ENCODE measurements at places on chromosomes 3 and 15.
A peak's percentile ranks its signal among the peaks of the same experiment; 100 is the strongest.

DNA sequence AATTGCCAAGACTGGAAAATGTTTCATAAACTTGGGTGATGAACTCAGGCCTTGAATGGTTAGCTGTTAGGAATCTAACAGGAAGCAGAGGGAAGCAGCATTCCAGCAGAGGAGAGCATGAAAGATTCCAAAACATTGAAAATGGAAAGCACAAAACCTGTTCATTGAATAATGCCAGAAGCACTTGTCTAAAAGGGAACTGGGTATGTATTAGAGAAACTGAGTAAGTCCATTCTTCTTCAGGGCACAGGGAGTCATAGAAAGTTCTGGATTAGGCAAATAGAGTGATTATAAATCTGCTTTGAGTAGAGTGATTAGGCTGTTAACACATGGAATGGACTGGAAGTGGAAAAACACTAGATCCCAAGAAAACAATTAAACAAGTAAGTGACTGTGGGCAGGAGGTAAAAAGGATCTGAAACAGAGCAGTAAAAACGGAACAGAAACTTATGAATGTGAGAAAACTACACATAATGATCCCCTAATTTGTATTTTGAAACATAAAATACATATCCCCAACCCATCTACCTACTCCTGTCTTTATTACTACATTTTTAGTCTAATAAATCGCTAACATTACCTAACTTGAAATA is 343.4 kb downstream of the TBC1D5 start:
- DNase-seq = no peak

DNA sequence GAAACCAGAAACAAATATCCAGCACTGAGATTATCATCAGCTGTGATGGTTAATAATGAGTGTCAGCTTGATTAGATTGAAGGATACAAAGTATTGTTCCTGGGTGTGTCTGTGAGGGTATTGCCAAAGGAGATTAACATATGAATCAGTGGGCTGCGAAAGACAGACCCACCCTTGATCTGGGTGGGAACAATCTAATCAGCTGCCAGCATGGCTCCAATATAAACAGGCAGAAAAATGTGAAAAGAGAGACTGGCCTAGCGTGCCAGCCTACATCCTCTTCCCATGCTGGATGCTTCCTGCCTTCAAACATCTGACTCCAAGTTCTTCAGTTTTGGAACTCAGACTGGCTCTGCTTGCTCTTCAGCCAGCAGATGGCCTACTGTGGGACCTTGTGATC is 869.5 kb downstream of the SI start:
- DNase-seq = no peak

- DNase-seq = no peak
These were observed 134.3 kb upstream of the LRRN1 start for GRCh38 chr3:3664935-3665334.

GRCh38 chr3:154886437-154886836 is 193.7 kb upstream of the MME start:
- DNase-seq = no peak

DNA sequence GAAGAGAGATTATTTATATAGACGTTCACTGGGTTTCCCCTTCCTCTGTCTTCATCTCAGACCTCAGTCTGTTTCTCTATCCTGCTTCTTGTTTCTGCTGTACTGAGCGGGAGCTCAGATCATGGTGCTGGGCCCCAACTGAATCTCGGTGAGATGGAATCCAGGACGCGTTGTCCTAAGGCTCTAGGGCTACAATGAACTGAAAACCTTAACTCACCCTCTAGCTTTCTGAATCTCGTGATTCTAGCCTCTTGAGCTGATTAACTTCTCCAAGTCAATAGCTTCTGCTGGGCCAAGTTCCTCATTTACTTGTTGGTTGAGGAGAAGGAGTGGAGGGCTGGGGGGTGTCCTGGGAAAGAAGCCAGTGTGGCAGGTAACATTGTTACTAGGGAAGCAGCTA is 32.7 kb upstream of the MAP3K13 start:
- DNase-seq = no peak

GRCh38 chr3:46604127-46604526 is 8.2 kb upstream of the FAM240A start:
- DNase-seq = no peak

DNA sequence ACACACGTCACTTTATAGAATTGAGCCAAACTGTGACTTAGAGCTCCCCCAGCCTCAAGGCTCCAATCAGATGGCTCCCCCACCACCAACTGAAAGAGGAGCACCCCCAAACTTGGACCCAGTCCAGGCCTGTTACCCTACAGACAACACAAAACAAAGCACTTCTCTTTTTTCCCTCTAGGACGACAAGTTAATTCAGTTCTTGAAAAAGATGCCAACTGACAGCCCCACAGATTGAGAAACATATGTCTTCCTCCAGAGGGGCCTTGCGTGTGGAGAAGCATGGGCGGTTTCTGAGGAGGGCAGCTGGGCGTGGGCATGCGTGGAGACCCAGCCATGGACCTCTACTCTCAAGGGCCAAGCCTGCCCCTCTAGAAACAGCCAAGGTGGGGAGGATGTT is 229.5 kb downstream of the SHQ1 start:
- DNase-seq = no peak

- no peak for DNase-seq
These were observed 651.7 kb downstream of the FHIT start for GRCh38 chr3:60599586-60599985.

DNA sequence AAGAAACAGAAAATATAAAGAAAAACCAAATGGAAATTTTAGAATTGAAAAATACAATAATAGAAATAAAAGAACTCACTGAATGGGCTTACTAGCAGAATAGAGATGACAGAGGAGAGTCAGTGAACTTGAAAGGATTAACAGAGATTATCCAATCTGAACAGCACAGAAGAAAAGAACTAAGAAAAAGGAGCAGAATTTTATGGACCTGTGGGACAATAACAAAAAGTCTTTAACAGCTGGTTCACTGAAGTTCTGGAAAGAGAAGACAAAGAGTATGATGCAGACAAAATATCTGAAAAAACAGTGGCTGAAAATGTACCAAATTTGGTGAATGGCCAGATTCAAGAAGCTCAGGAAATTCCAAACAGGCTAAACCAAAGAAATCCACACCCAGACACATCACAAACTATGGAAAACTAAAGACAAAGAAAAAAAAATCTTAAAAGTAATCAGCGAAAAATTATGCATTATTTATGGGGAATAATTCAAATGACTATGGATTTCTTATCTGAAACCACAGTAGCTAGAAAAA is 9.7 kb upstream of the GNB5 start:
- DNase-seq = no peak

- DNase-seq = no peak
These were observed 159.8 kb downstream of the MBNL1 start for GRCh38 chr3:152428577-152428976.

- no peak for DNase-seq
These were observed 30.8 kb downstream of the LARP6 start for GRCh38 chr15:70823196-70823595.

DNA sequence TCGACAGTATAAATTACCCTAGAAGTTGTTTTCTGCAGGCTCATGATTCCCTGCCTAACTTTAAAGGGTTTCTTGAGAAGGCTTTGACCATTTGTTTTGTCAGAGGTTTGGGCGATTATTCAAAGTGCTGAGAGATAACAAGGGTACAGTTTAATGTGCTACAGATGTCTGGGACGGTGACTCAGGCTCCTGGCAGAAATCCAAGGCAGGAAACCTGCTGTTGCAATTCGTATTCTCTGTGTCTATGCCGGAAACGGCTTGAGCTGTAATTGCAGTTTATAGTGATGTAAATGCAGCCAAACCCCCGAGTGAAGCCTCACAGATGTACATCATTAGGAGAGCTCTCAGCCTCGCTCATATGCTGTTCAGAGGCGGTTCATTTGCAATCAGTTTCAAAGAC is 65.6 kb downstream of the SYNPR start:
- DNase-seq = no peak

GRCh38 chr3:101216710-101217465 is 103.5 kb downstream of the IMPG2 start:
- DNase-seq = no peak

DNA sequence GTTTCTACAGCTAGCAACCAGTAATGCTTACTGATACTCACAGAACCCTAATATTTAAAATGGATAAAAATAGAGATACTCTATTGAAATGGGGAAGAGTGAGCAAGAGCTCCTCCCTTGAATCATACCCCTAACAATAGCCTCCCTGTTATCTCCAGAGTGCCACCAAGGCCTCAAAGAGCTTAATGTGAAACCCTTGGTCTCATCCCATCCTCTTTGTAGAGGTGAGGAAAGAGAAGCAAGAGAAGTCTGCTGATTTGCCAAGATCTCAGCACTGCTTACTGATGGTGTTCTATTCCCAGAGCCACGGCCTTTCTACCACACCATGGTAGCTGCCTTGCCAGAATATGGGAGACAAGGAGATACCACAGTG is 463.4 kb upstream of the PROK2 start:
- no peak for DNase-seq

DNA sequence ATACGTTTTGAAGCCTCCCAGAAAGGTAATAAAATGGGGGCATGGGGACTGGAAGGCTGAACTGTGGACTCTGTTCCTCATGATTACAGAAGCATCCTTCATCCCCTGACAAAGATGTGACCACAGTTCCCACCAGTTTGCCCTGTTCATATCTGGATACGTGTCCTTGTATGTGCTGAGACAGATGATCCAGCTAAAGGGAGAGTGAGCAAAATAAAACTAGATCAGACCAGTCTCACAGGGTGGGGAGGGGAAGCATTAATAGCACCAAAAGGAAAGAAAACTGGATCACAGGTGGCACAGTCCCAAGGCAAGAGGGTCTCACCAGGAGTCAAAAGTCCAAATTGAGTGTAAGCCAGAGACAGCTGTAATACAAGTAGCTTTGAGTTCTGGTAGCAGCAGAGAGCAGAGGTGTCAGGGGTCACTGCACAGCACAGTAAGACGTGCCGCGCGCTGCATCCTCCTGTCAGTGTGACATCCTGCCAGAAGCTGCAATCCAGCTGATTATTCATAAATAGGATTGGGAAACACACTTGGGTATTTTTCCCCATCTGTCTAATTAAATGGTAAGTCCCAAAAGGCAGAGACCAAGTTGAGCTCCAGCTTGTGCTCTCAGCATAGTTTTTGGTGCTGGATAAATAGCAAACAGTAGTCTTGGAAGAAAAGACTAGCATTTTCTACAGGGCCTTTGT is 560.0 kb upstream of the CFAP20DC start:
- no peak for DNase-seq

- no peak for DNase-seq
These were observed 24.3 kb downstream of the PLEKHO2 start for GRCh38 chr15:64865998-64866520.

- DNase-seq = no peak
These were observed 50.8 kb upstream of the PPARG start for GRCh38 chr3:12237912-12238650.

- DNase-seq = peak; percentile 96
These were observed at the start of gene SSR3 for GRCh38 chr3:156554842-156555687. TSS of gene SSR3 (minus strand) at chr3:156555117. CDS start at chr3:156555089, 28 bp downstream.

- DNase-seq = no peak
These were observed 67.6 kb upstream of the GADL1 start for GRCh38 chr3:30962084-30962483.

GRCh38 chr3:24375947-24376384 is 118.7 kb downstream of the THRB start:
- no peak for DNase-seq

- no peak for DNase-seq
These were observed 1300.1 kb upstream of the ALCAM start for GRCh38 chr3:104066658-104067057.

- no peak for DNase-seq
These were observed 120.3 kb downstream of the SAMMSON start for GRCh38 chr3:70119879-70120278.

GRCh38 chr15:98812716-98813446 is 164.5 kb downstream of the IGF1R start:
- no peak for DNase-seq

GRCh38 chr3:70829092-70829491 is 516.7 kb upstream of the MDFIC2 start:
- no peak for DNase-seq

- no peak for DNase-seq
These were observed 2.4 kb downstream of the FAM219B start for GRCh38 chr15:74904190-74904805.

GRCh38 chr3:17399586-17399985 is 342.8 kb downstream of the TBC1D5 start:
- DNase-seq = no peak

DNA sequence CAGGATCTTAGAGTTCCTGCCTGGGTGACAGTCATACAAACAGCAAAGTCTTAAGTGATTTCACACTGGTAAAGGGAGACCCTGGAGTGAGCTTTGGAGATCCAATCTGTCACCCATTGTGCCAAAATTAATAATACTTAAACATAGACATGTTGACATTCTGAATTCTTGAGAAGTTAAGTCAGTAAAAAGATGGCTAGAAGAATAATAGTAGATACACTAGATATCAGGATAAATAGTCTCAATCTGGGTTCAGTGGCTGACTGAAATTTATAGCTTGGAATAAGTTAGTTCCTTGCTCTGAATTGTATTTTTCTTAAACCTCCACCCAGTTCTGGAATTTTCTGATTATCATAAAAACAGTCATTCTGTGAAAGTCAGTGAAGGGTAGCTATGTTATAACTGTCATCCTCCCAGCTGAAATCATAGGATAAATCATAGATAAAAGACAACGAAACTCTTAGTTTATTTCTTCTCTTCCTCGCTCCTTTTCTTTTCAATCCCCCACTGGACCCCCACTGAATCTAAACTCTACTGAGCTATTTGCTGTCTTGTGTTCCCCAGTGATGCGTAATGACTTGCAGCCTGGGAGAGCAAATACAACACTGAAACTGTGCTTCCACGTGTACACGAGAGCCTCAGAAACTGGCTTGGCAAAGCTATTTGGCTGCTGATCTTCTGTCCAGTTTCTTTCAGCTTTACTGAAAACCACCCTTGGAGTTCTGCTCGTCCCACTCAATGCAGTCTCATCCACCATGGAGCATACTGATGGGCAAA is 175.4 kb upstream of the TP63 start:
- no peak for DNase-seq

DNA sequence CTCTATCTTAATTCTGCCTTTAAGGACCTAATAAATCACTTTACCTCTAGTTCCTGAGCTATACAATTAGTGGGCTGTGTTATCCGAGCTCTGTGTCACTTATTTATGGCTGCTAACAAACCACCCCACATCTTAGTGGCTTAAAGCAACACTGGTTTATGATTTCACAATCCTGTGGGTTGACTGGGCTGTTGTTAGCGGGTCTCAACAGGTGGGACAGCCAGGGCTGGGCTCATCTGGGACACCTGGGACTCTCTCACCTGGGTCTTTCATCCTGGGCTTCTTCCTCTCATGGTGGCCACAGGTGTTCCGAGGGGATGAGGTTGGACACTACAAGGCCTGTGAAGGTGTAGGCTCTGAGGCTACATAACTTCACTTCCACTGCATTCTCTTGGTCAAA is 35.8 kb upstream of the CHST2 start:
- no peak for DNase-seq

- DNase-seq = no peak
These were observed 2.9 kb downstream of the WNT5A start for GRCh38 chr3:55484191-55484689.

Measured in T-helper 9 cell (primary cell).